Right lobe of liver (tissue), 6 donors: ENCODE measurements at places on chromosomes 1 and 21.
A peak's percentile ranks its signal among the peaks of the same experiment; 100 is the strongest.

- no peak for DNase-seq
Observed at GRCh38 chr1:238789916-238790667, 596.3 kb upstream of the CHRM3 start.

- DNase-seq: no peak
Observed at GRCh38 chr21:25467896-25468295, 139.4 kb downstream of the MRPL39 start.

GRCh38 chr21:41671859-41672542 is 94.9 kb downstream of the RIPK4 start:
- no peak for DNase-seq

- no peak for DNase-seq
Observed at GRCh38 chr1:184598403-184599193, 156.1 kb downstream of the EDEM3 start.

DNA sequence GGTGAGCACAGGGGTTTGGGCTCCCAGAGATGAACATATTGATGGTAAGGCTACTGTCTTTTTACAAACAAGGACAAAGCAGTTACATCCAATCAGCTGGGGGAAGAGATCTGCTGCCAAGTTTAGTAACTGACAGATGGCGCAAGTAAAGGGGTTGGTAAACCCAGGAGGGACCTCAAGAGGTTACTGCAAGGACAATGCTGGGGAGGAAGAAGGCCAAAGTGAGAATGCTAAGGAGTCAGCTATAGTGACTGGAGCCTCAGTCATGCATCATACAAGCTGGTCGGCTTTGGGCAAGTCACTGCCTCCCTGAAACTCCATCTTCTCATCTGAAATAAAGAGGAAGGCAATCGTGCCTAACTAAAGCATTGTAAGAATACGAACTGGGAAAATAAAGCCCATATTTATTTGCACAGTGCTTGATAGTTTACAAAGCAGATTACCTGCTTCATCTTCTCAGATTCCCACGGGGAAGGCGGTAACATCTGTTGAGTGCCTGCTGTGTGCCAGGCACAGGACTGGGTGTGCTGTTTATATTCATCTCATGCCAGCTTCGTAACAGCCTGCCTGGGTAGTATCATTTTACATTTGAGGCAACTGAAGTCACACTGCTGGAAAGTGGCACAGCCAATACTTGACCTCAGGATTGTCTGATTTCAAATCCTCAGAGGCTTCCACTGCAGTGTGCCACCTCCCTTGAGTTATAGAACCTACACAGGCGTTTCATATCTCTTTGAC is 114.8 kb downstream of the BEND5 start:
- DNase-seq: no peak

- DNase-seq: no peak
Observed at GRCh38 chr21:42847051-42847707, 32.2 kb downstream of the WDR4 start.

DNA sequence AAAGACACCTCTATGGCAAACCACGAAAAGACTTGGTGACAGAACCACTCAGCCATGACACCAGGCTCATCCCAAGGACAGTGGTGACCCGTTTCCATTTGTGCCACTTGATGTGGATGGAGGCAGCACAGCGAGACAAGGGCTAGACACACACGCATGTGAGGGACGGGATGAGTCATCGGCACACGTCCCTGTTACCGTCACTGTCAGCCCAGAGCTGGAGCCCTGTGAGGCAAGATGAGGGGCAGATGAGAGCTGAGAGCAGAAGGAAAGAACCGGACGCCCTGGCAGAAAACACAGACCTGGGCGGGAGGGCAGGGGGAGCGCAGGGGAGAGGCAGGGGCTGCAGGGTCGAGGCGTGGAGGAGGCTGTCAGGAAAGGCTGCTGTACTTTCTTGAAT is 57.8 kb downstream of the SIK1 start:
- DNase-seq: no peak

GRCh38 chr21:29712818-29713217 is 227.0 kb downstream of the GRIK1 start:
- DNase-seq: no peak

GRCh38 chr1:29889776-29890175 is 653.5 kb downstream of the PTPRU start:
- DNase-seq: no peak

- DNase-seq: no peak
Observed at GRCh38 chr1:177755851-177756560, 213.9 kb downstream of the SEC16B start.

GRCh38 chr1:46942086-46942485 is 810 bp upstream of the CYP4A11 start:
- no peak for DNase-seq

DNA sequence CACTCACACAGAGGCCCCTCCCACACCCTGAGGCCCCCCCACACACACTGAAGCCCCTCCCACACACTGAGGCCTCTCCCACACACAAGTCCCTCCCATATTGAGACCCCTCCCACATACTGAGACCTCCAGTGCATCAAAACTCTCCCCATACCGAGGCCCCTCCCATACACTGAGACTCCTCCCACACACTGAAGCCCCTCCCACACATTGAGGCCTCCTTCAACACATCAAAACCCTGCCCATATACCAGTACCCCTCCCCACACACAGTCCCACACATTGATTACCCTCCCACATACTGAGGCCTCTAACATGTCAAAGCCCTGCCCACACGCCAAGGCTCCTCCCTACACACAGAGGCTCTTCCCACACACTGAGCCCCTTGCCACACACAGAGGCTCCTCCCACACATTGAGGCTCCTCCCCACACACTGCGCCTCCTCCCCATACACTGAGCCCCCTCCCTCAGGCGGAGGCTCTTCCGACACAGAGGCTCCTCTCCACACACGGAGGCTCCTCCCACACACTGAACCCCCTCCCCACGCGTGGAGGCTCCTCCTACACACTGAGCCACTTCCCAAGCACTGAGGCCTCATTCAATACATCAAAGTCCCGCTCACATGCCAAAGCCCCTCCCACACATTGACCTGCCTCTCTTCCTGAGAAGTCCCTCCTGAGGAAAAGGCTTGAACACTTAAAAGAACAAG is 392.3 kb downstream of the CAMTA1 start:
- DNase-seq: no peak

- no peak for DNase-seq
Observed at GRCh38 chr1:166876540-166876838, 425 bp upstream of the TADA1 start.

GRCh38 chr1:113887402-113888175 is at the start of gene BCL2L15:
Gene BCL2L15, minus strand, starts transcription at chr1:113887581. Its CDS starts 206 bp downstream, at chr1:113887375.
- DNase-seq: no peak

GRCh38 chr1:157751283-157751682 is 25.6 kb downstream of the FCRL2 start:
- no peak for DNase-seq

GRCh38 chr1:20185834-20186782 is at the start of the genes PLA2G2C and UBXN10:
Gene PLA2G2C, minus strand, starts transcription at chr1:20186518. Its CDS starts 9,155 bp downstream, at chr1:20177363.
Gene UBXN10, plus strand, starts transcription at chr1:20186096. Its CDS starts 4,466 bp downstream, at chr1:20190562.
- peak; percentile 82 for DNase-seq

DNA sequence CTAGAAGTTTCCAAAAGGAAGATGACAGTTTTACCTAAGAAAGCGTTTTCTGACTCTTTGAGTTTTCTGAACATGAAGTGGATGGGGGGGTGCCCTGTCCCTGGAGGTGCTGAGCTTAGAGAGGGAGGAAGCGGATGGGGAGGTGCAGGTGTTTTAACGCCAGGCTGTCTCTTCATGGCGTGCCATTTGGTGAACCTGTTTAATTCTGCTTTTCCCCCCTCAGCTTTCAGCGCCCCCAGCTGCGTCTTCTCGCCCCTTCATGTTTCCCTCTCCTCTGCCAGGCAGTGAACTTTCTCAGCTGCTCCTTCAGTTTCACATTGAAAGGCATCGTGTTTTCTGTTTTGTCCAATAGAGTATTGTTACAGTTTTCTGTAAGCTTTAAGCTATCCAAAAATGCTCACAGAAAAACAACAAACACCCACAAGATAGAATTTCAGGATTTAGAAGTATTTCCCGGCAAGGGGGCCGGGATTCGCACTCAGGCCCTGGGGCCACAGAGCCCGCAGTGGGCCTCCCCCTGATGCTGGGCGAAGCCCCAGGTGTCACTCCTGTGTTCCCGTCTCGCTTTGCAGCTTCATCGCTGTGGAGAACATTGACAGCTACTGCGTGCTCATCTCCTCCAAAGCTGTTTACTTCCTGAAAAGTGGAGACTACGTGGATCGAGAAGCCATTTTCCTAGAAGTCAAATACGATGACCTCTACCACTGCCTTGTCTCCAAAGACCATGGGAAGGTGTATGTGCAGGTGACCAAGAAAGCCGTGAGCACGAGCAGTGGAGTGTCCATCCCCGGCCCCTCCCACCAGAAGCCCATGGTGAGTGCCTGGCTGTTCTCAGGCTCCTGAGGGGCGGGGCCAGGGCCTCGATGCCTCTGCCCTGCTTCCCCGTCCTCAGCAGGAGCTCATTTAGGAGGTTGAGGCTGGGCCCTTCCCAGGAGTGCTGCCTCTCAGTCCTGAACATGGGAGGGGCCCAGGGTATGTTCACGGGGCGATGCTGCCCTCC is 111.4 kb downstream of the DHRS3 start:
- DNase-seq: no peak

- no peak for DNase-seq
Observed at GRCh38 chr21:26659182-26659581, 86.1 kb upstream of the CYYR1 start.

- no peak for DNase-seq
Observed at GRCh38 chr1:29409616-29410015, 173.3 kb downstream of the PTPRU start.

- no peak for DNase-seq
Observed at GRCh38 chr1:107141491-107142126, 770 bp downstream of the NTNG1 start.

DNA sequence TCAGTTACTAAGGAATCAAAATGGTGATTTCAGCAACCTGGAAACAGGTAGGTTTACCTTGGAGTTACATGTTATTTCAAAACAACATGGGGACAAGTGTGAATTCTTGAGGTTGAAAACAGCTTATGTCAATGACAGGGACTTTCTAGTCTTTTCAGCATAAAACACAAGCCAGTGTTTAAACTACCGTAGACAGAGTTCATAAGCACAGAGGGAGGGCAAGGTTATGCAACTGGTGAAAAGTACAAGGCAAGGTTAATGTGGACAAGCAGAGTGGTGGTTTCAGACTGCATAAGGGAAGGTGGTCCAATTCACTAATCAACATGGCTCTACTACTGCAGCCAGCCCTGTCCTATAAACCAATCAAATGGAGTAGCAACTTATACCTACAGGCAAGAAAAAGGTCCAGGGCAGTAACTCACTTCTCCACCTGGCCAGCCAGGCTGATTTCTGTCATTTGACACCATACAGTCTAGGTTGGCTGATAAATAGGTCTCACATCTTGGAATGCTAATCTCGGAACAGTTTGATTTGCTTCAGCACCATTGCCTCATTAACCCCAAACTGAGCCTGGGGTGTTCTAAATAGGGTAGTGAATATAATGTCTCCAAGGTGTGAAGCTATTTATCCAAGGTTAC is 250.3 kb upstream of the PROX1 start:
- no peak for DNase-seq

DNA sequence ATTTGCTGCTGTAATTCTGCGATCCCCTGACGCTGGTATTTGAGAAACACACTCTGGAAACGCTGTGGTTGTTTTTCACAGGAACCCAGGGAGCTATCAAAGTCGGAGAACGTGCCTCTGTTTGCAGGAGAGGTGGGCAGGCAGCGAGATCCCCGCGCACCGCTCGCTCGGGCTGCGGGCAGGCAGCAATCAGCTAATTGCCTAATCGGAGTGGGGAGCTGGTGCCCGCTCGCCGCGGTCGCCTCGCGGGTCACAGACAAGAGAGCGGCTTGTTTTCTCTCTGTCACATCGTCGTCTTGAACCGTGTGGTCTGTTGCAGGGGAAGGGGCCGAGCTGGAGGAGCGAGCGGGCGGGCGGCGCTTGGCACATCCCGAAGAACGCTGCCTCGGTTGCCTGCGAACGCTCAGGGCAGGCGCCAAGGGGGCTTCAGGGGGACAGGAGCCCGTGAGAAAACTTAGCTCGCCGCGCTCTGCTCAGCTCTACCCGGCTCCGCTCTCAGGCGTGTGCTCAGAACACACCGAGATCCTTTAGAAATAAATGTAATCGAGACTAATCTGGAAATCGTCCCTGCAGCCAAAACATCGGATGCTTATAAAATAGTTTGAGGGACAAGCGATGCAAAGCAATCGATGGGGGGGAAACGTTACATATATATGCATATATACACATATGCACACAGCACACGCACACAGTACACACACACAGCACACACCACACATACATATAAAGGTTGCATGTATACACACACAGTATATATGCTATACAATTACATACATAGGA is 93.6 kb upstream of the SMYD2 start:
- peak; percentile 52 for DNase-seq

GRCh38 chr1:226121587-226122400 is 59.3 kb downstream of the H3-3A start:
- peak; percentile 70 for DNase-seq

- no peak for DNase-seq
Observed at GRCh38 chr1:115978292-115978941, 2.1 kb downstream of the SLC22A15 start.

GRCh38 chr1:22107126-22107525 is 35.8 kb downstream of the WNT4 start:
- DNase-seq: no peak

GRCh38 chr1:202162047-202162417 is 1.6 kb upstream of the PTPN7 start:
- no peak for DNase-seq

DNA sequence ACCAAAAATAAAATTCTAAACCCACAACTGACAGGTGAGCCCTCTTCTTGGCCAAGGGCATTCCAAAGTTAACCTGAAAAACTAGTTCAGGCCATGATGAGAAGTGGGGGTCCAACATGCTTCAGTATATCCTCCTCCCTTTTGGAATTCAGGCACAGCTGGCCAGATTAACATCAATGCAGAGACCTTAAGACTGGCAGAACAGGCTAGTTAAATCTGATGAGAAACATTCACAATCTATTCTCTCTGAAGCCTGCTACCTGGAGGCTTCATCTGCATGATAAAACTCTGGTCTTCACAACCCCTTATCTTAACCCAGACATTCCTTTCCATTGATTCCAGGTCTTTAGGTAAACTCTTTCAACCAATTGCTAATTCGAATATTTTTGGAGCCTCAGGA is 26.7 kb upstream of the ZBTB8B start:
- DNase-seq: no peak

DNA sequence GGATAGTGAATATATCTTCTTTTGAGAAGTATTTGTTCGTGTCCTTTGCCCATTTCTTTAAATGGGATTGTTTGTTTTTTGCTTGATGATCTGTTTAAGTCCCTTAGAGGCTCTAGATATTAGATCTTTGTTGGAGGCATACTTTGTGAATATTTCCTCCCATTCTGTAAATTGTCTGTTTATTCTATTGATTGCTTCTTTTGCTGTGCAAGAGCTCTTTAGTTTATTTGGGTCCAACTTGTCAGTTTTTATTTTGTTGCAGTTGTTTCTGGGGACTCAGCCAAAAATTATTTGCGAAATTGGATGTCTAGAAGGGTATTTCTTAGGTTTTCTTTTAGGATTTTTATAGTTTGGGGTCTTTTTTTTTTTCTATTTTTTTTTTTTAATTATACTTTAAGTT is 302.8 kb downstream of the NCAM2 start:
- no peak for DNase-seq

- DNase-seq: no peak
Observed at GRCh38 chr1:100404821-100405220, 52.5 kb downstream of the CDC14A start.

- DNase-seq: no peak
Observed at GRCh38 chr21:30518876-30519275, 16.9 kb upstream of the KRTAP19-5 start.
